ENCODE measurements at places on chromosomes 3 and 15. TPM values are rescaled to one million over a fixed set of nuclear protein-coding genes. Genes with fewer than 3 reads are reported as not detected.

The CATSPER2 gene
- total RNA-seq: 0.41 TPM

The CLDN1 gene
- total RNA-seq: 0.67 TPM

The TXNRD3 gene
- total RNA-seq: 10.6 TPM

The FETUB gene
- not detected for total RNA-seq

The SATB1 gene
- 8.9 TPM for total RNA-seq

The EFHB gene
- total RNA-seq: 0.22 TPM

The CAND2 gene
- 17.4 TPM for total RNA-seq

The GORASP1 gene
- 45.6 TPM for total RNA-seq

The CHRFAM7A gene
- total RNA-seq: 2.2 TPM

- peak; percentile 95 for DNase-seq
Measured at GRCh38 chr15:69394556-69395282, 19.4 kb upstream of the KIF23 start.

DNA sequence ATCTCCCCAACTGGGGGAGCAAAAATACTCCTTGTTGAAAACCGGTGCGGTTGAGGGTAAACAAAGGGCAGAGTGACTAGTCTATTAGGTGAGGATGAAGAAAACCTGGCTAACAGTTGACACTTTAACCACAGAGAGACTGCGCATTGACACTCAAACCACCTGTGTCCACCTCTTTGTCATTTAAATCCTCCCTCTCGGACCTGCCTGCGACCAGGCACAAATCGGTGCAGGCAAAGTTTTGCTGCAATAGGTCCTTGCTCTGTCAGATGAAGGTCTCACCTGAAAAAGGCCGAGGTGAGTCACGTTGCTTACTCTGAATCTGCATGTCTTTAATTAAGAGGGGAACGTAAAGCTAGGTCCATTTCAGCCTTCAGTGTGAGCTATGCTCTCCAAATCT is 494.1 kb upstream of the DPPA4 start:
- peak; percentile 31 for DNase-seq

- no peak for DNase-seq
Measured at GRCh38 chr3:177146646-177147045, 50.6 kb downstream of the TBL1XR1 start.

- no peak for DNase-seq
Measured at GRCh38 chr3:12231431-12231830, 57.4 kb upstream of the PPARG start.

- no peak for DNase-seq
Measured at GRCh38 chr3:24550588-24550987, 55.9 kb upstream of the THRB start.

- no peak for DNase-seq
Measured at GRCh38 chr3:197286678-197287077, 11.7 kb downstream of the DLG1 start.

GRCh38 chr15:79376383-79376782 is 55.8 kb upstream of the MINAR1 start:
- no peak for DNase-seq

DNA sequence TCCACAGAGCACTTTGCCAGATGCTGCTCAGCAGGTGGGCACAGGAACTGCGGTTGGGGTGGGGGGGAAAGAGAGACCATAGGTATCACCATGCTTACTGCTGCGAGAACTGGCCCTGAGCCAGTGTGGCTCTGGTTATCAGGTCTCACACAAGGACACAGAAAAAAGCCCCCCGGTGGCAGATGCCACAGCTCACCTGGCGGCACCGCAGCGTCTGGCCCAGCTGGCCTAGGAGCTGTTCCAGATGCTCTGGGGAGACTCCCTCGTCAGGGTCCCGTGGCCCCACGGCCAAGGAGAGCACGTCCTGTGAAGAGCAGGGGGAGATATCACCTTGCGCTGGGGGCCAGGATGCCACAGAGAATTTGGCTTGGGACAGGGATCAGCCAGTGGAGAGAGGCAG is 10.8 kb downstream of the CDAN1 start:
- peak; percentile 57 for DNase-seq

DNA sequence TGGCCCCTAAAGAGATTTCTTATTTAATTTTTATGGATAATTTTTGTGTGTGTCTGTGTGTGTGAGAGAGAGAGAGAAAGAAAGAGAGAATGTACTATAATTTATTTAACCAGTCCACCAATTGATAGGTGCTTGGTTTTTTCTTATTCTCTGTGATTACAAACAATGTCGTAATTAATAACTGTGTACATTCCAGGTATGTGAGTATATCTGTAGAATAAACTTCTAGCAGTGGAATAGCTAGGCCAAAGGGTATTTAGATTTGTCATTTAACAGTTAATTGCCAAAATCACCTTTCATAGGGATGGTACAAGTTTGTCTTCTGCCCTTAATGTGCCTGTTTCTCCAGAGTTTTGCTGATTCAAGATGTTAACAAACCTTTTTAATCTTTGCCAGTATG is 35.3 kb downstream of the FOXL2 start:
- DNase-seq: no peak

GRCh38 chr15:37044915-37045648 is 55.3 kb downstream of the MEIS2 start:
- DNase-seq: no peak

DNA sequence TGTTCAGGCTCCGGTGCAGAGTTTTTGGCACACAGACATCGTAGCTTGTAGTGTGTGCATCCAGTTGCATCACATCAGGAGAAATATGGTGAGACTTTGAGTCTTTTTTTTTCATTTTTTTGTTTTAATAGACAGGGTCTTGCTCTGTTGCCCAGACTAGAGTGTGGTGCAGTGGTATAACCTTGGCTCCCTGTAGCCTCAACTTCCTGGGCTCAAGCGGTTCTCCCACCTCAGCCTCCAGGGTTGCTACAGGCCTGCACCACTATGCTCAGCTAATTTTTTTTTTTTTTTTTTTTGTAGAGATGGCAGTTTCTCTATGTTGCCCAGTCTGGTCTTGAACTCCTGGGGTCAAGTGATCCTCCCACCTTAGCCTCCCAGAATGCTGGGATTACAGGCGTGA is 51.1 kb upstream of the TEX264 start:
- DNase-seq: no peak

All from H7 (cell line).